ENCODE measurements at places on chromosomes 11 and 22.

DNA sequence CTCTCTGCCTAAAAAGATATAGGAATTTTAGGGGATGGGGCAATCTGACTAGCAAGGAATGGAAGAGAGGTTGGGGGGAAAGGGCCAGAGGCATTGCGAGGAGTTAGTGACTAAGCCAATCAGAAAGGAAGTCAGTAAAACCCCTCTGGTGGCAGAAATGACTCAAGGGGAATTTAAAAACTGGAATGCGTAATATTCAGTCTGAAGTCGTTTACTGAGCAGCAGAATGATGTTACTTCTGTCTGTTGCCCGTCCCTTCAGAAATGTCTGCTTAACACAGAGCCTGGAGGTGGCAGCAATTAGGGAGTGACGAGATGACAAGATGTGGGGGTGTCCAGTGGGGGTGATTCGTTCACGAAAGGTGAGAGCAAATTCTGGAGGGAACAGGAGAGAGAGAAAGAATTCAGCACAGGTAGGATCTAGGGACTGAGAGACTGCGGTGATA lies 107.7 kb upstream of the CLMP start:
- peak; percentile 44 for DNase-seq

- DNase-seq: no peak
These were observed 473.0 kb downstream of the BRD1 start for GRCh38 chr22:49354516-49355210.

- DNase-seq: no peak
These were observed 47.3 kb downstream of the PRDM11 start for GRCh38 chr11:45193695-45194094.

DNA sequence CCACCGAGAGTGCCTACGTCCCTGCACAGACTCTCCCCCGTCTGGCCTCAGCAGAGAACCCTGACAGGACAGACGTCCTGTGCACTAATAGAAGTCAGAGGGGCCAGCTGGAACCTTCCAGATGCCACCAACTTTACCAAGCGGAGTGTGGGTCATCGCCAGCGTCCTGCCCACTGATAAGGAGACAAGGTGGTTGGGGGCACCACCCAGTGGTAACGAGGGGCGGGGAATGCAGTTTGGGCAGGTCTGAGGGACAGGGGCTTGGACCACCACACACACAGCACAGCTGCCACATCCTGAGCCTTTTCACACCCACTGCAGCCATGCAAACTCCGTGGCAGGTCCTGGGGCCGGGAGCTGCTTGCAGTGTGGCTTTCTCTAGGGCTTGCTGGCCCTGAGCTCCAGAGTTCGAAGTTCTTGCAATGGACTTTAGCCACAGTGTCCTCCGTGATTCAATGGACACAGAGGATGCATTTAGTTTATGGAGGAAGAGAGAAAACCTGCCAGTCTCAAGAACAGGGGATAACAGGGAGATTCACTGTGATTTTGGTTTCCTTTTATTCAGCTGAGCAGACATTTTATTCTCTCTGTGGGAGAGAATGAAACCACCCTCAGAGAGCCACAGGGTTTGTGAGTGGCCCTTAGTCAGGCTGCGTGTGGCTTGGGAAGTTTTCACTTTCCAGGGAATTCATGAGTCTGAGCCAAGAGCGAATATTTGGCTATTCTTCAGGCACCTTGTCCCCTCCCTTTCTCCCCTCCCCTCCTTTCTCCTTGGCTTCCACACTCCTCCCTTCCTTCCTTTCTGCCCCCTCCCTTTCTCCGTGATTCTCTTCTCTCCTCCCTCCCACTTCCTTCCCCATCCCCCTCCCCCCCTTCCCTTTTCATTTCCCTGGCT lies 13.1 kb downstream of the MRGPRG start:
- no peak for DNase-seq

GRCh38 chr11:110715541-110715940 lies 3.3 kb upstream of the ARHGAP20 start:
- DNase-seq: peak; percentile 10

- DNase-seq: no peak
These were observed 14.7 kb upstream of the AMPD3 start for GRCh38 chr11:10440401-10440800.

DNA sequence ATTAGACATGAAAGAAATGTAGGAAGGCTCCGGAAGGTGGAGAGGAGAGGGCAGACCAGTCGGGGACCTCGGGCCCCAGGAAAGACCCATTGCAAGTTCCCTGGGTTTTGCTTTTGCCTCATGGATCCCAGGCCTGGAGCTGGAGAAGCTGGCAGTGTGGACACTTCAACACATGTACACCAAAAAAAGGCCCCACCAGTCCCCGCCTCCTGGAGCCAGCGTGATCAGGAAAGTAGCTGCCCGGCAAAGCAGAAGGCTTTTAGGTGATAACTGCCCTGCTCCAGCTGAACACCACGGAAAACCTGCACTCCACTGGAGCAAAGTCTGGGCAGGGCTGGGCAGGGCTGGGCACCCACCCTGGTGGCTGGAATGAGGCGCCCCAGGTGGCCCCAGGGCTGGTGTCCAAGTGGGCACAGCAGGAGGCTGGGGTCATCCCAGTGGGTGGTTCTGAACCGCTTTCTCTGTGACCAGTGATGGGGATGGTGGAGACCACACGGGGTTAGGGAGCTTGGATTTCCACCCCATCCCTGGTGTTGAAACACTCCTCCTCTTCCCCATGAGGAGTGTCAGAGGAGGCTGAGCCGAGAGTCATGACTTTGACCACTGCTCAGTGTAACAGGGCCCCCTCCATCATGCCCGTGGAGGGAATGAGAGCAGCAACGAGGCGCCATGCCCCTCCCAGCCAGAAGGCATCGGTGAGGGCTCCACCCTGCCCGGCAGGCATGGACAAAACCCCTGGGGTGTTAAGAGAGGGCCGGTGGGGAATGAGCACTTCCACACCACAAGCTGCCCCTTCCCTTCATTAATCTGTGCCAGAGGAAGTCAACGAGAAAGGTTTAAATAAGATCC lies 16.9 kb upstream of the MUC5AC start:
- no peak for DNase-seq

DNA sequence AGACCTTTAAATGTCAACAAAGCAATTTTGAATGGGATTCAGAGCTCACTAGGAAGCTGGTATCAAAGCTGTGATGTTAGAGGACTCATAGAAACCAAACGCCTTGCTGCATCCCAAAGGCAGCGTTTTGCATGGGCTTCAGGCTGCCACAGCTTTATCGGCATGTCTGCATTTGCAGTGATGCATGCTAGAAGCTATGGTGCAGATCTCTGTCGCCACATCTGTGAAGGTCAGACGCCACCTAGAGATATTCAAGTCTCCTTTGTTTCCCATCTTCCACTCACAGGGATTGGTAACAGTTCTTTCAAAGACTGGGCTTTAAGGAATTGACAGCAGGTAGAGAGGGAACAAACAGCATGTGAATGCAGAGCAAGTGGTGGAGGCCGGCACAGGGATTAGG lies 47.8 kb downstream of the NTM start:
- no peak for DNase-seq

DNA sequence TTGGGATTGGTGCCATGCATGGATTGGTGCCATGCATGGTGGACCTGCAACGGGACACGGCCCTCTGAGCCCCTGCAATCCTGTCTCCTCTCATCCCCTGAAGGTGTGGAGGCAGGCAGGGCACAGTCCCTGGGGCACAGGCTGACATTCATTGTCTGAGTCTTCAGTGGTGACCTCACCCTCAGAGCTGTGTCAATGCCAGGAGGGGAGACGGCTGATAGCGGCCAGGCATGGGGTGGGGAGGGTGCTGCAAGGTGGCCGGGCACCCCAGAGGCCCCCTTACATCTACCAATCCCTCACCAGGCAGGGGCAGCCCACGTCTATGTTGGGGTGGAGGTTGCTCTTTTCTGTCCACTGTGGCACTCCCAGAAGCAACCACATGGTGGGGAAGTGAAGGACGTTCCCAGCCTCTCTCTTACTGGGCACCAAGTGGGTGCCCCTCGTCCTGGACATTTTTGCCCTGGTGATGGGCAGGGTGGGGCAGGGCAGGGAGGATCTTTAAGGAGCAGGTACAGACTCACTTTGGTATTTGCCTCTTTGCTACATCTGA lies 47.6 kb downstream of the NECTIN1 start:
- DNase-seq: no peak

GRCh38 chr11:77063407-77063806 lies 3.4 kb upstream of the CAPN5 start:
- DNase-seq: no peak

DNA sequence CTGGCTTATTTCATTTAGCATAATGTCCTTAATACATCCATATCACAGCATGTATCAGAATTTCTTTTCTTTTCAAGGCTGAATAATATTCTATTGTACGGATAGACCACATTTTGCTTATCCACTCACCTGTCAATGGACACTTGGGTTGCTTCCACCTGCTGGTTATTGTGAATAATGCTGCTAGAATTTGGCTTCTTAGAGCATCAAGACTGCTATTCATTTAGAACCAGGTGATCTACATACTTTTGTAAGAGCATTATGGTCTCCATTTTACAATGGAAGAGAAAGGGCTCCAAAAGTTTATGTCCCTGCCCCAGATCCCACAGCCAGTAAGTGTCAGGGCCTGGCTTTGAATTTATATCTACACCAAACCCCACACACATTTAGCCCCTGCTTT lies 100.7 kb upstream of the CD82 start:
- DNase-seq: no peak

GRCh38 chr22:20244691-20245576 lies 23.2 kb downstream of the RTN4R start:
- no peak for DNase-seq

DNA sequence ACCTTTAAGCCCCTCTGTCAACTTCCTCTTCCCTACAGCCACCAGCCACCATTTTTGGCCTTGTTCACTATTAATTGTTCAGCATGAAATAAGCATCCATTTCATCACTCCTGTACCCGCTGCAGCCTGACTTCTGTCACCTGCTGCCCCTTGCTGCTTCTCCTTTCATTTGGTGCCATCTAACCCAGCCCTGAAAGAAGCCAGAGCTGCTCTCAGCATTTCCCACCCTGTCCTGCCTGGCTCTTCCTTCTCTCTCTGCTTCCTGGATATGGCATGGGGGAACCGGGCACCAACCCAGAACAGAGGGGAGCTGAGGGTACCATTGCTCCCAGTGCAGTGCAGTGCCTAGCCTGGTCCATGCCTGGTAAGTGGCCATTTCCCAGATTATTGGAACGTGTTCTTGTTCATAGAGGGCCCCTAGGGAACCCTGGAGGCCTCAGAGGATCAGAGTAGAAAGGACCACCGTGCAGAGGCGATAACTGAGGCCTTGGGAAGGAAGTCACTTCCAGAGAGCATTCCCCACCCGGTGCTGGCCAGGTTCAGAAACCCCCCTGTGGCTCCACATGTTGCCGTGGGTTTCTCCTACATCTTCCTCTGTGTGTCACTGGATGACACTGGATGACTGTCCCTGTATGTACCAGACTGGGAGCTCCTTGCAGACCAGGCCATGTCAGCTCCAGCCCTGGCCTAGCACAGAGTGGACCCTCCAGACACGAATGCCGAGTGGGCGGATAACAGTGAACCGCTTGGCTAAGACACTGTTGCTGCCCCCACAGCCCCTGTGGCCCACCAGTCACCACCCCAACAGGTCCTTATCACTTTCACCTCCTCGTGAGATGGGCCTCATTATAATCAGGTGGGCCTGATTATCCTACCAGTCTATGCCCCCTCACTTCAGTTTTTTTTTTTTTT lies 4.7 kb downstream of the YDJC start:
- DNase-seq: no peak

GRCh38 chr11:119666463-119667131 lies 62.4 kb downstream of the NECTIN1 start:
- peak; percentile 55 for DNase-seq

- no peak for DNase-seq
These were observed 32.4 kb downstream of the C11orf96 start for GRCh38 chr11:43974830-43975229.

- no peak for DNase-seq
These were observed 515.1 kb downstream of the INSC start for GRCh38 chr11:15629690-15630321.

DNA sequence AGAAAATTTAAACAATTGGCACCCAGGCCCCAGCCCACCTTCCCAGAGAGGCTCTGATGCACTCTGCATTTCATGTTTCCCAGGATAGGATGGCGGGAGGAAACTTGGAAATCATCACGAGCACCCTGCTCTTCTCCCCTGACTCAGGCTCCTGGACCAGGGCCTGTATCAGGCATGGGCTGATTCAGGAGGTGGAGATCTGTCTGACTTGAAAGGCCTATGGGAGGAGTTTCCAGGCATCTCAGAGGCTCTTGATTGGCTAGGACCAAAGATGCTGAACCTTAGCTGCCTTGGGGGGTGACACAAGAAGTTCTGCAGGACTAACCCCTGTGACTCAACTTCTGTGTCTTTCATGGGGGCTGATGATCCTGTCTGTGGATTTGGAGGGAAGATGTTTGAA lies 106.2 kb downstream of the PKNOX2 start:
- DNase-seq: peak; percentile 37

DNA sequence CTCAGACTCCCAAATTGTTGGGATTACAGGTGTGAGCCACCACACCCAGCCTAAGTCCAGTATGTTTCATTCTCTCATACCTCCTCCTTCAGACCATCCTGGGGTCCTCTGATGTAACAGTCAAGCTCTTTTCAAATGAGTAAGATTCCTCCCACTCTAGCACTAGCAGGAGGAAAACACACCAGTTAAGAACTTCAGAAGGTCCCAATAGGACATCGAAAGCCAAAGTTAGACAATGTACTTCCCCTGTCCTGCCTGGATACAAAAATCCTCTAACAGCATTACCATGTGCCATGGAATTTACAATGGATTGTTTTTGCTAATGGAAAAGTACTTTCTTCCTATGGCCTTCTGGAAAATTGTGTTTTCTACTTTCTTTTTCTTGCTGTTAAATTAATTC lies 67.1 kb downstream of the CCDC34 start:
- no peak for DNase-seq

Data from astrocyte of the spinal cord (primary cell).